ENCODE measurements at places on chromosomes 6 and 20.

- DNase-seq: no peak
Observed at GRCh38 chr6:15405129-15406068, 159.5 kb downstream of the JARID2 start.

- DNase-seq: peak; percentile 23
Observed at GRCh38 chr20:18288749-18289267, 481 bp downstream of the ZNF133 start.

DNA sequence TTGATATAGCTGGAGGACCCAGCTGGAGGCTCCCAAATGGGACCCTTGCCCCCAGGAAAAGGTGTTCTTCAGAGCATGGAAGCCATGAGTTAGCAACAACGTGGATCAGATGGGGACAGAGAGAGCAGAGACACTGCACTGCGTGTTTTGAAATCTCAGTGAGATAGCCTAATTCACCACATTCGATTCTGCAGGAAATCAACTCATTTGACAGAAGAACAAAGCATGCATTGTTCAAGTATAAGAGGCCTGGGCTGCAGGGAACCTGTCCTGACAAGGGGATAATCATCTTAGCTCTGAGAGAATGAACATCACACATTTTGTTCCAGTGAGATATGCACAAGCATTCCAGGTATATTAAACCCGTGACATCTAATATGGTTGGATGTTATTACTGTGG is 450.2 kb downstream of the CDH26 start:
- no peak for DNase-seq

DNA sequence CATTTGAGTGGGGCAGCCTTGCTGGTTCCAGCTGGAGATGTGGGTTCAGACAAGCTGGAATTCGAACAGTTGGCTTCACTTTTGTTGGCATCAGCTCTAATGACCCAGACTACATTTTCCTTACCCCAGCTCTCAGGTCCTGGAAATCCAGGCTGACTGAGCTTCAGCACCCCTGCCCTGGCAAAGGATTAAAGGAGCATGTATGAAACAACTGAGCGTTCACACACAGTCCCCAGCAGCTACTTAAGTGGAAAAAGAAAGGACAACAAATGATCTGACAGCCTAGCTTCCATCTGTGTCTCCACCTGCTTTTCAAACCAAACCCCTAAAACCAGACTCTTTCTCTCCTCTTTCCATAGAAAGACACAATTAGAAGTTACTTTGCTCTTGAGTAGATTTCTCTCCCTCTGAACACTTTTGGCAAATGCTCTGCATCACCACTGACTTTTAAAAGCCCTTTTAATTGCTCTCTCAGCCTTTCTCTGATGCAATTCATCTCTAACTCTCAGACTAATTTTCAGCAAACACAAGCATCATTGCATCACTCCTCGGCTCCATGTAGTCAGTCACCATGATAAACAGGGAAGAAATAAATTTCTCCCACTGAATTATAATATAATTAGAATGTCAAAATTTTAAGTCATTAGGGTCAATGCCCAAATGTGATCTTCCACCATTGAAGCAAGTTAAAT is 28.1 kb downstream of the ROS1 start:
- no peak for DNase-seq

DNA sequence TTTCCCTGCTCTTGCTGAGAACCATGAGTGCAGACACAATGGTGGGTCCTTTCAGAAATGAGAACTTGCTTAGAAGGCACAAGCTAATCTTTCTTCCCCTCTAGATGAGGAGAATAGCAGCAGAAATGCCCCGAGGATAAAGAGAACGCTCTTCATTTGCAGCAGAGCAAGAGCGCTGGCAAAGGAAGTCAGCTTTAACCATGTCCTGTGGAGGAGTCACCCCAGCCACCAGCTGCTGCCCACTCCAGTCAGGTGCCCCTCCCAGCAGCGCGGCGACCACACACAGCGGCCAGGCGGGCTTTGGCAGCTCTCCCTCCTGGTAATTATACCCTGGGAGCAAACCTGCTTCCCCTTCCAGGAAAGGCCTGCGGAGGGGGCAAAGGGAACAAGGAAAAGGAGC is 42.4 kb upstream of the EMILIN3 start:
- no peak for DNase-seq

DNA sequence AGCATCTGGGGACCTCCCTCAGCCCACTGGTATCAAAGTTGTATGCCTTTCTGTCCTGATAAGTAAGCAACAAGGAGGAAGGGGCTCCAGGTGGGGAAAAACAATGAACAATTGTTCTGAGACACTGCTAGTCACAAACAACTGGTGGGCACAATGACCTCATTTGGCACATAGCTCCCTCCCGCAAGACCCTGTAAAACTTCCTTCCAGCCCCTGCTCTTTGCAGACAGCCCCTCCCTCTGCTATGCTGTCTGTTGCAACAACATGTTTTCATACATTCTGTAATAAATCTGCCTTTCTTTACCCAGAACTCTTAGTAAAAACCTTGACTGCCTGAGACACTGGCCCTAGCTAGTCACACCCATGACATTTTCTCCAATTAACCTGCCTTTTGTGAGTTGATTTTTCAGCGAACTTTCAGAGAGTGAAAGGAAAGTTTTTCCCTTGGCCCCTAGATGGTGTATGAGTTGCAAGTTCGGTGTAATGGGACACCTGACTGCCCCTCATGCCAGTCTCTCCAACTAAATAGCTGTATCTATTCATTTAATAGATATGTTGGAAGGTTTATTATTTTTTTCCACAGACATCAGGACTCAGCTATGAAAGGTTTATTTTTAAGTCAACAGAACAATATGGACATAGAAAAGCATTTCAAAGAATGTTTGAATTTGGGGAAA is 142.3 kb upstream of the SLC22A16 start:
- DNase-seq: no peak

- peak; percentile 100 for DNase-seq
Observed at GRCh38 chr6:136289579-136290409, at the start of gene BCLAF1. TSS of gene BCLAF1 (minus strand) at chr6:136289846. CDS start at chr6:136279866, 9,980 bp downstream.

DNA sequence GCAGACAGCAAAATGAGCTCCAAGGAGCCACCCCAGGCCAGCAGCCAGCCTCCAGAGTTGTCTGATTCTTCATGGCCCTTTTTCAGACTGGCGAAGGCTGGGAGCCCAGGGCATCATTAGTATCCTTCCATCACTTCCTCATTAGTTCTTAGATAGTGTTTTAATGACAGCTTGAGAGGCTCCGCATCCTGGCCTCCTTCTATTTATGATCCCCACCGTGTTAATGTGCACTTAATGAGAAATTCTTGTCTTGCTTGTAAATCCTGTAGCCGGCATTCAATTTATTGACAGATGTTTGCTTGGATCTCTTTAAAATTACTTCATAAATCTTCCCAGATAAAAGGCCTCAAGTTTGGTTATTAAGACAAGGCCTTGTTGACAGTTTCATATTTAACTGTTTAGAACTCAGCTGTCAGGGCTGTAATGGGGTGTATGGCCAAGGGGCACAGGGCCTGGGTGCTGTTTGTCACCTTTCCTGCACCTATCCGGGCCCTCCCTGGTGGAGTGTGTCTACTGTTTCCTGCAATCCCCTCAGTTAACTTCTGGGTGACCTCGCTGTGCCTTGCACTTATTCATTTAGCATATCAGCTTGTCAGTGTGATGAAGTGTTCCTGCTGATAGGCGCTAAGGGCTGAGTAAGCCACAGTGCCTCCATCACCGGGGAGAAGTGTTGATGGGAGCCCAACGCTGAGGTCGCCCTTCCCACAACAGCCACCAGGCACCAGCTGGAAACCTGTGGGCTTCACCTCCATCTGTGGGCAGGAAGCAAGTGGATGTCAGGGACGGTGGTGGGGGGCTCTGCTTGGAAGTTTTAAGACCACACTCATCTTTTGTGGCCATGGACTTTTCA is 169.3 kb downstream of the TSHZ2 start:
- no peak for DNase-seq

DNA sequence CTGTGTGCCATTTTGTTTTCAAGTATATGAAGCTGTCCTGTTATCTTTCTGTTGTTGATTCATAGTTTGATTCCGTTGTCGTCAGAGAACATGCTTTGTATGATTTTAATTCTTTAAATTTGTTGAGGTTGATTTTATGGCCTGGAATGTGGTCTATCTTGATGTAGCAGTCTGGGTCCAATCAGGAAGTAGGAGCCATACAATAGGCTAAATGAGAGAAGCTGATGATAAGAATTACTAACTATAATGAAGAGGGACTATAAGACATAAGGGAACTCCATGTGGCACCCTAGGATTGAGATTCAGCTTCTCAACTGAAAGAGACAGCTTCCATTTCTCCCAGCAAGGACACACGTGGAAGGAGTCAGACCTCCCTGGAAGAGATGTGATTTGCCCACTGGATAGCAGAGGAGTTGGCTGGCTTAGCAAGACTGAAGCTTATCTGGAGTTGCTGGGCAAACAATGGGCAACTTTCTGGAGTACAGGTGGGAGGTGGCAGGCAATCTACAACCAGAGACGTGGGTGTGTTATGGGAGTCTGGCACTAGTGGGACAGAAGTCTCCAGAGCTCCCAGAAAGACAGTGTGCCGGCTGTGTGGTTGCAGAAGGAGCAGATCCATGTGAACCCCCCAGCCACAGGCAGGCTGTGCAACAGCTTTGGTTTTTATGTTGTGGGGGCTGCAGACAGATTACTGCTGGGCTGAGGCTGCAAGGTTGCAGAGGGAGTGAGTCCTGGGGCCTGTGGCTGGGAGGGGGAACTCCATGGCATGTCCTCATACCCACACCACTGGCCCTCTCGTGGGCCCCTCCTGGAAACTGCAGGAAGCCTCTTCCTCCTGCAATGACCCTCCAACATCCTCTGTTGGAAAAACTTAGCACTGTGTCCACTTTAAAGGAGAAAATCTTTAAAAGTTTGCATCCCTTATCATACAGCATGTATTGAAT is 7.1 kb downstream of the ZNF831 start:
- peak; percentile 18 for DNase-seq

- no peak for DNase-seq
Observed at GRCh38 chr20:10263385-10264165, 44.9 kb downstream of the SNAP25 start.

- DNase-seq: peak; percentile 79
Observed at GRCh38 chr6:28940294-28940857, 16.6 kb upstream of the TRIM27 start.

DNA sequence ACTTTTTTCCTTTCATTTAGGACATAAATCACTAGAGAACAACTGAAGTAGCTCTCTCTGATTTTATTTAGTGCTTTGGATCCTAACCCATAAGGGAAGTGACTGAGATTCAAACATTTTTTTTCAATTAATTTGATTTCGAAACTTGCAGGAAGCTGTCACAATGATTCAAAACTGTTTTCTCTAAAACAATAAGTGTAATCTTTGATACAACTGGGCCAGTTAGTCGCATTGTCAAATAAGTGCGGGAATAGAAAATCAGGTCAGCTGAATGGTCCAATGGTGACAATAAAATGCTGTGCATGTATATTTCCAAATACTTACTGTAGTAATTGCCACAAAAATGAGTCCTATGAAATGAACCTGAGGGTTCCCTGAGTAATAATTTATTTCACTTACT is 930.8 kb downstream of the TFAP2A start:
- DNase-seq: no peak

- peak; percentile 33 for DNase-seq
Observed at GRCh38 chr6:53956068-53956711, 155.1 kb upstream of the MLIP start.

DNA sequence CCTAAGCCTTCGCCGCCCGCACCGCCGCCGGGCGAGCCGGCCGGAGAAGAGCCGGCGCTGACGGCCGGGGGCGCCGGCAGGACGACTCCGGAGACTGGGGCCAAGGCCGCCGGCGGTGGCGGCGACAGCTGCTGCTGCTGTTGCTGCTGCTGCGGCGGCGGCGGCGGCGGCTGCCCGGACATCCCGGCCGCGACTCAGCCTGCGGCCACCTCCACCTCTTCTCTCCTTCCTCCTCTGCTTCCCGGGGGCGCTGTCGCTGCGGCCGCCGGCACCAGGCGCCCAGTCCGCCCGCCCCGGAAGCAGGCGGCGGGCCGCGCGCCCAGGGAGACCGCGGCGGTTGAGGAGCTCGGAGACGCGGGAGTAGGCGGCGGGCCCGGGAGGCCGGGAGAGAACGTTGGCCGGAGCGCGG is 307 bp downstream of the RANBP9 start:
- DNase-seq: no peak

DNA sequence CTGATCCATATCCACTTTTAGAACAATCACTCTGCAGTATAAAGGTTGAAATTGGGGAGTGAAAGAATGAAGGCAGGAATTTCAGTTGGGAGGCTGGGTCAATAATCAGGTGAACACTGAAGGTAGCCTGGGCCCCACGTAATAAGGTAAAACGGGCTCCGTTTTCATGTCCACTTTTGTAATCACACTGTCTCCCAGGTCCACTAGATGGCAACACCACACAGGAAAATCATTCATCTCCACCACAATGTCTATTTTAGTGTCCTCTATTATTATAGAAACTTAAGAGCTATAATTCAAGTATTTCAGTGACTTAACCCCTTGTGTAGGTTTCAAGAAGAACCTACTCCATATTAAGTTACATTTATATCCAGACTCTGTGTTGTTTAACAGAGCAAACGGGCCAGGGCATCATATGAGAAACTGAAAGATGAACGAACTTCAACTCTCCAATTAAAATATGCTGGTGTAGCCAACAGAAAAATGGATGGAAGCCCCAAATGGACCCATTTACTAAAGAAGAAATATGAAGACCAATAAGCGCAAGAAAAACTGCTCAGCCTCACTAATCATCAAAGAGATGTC is 45.9 kb upstream of the MC3R start:
- no peak for DNase-seq

DNA sequence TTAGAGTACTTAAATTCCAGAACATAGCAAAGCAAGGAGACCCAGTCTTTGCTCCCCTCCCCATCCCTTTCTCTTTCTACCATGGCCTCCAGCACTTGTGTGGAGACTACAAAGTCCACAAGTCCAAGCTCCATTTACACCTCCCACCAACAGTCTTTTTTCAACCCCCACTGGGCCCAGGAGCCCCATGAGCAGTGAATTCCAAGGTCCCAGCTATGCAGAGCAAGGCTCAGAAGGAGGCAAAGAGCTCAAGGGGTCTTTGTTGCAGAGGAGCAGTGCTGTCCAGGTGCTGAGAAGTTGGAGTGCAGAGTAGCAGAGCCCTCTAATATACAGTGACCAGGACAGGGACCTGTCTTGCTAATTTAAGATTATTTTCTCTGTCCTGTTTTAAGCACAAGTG is 9.0 kb downstream of the PAK5 start:
- DNase-seq: no peak
